ENCODE measurements at places on chromosomes 3 and 15.

DNA sequence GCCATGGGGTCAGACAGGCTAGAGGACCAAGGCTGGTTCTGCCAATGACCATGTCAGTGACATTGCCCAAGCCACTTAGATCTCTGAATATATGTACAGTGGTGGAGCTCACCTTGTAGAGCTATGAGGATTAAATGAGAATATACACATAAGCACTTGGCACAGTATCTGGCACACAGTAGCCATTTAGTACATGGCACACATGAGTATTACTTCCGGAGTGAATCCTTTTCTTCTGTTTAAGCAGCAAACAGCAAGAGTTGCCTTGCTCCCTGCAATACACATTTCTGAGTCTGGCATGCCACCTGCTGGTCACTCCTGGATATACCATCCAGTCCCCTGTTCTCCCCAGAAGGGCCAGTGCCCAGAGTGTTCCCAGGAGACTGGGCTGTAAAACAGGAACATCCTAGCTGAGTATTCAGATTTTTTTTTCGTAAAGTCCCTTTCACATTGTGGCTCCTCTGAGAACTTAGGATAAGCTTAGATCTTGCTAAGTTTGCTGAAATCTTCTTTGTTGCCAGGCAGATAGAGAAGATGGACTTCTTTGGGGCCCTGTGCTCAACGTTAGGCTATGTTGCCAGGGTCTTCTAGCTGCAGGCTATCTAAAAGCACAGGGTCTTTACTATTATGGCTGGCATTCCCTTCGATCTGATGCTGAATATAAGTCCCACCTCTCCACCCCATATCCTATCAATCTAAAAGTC is 203.4 kb downstream of the ADAMTS9 start:
- peak; percentile 69 for DNase-seq

- DNase-seq = no peak
Measured at GRCh38 chr15:71151081-71151480, 35.8 kb downstream of the THSD4 start.

GRCh38 chr3:50539356-50540286 is 27.9 kb downstream of the C3orf18 start:
- no peak for DNase-seq

DNA sequence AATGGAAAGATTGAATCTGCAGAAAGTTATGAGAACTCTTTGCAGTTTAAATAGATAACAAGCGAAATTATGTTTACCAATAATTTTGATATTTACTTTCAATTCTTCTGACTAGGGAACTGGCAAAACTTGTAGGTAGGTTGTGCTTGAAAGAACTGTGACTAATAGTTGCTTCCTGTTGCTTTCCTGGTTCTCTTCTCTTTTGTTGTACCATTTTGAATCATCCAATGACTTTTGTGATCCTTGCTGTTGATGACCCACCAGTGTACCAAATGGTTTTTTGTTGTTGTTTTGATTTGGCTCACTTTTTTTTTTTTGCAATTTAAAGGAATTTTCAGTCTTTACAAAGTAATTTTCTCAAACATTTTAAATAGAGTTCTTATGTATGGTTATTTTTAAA is 64.9 kb upstream of the DCBLD2 start:
- no peak for DNase-seq

DNA sequence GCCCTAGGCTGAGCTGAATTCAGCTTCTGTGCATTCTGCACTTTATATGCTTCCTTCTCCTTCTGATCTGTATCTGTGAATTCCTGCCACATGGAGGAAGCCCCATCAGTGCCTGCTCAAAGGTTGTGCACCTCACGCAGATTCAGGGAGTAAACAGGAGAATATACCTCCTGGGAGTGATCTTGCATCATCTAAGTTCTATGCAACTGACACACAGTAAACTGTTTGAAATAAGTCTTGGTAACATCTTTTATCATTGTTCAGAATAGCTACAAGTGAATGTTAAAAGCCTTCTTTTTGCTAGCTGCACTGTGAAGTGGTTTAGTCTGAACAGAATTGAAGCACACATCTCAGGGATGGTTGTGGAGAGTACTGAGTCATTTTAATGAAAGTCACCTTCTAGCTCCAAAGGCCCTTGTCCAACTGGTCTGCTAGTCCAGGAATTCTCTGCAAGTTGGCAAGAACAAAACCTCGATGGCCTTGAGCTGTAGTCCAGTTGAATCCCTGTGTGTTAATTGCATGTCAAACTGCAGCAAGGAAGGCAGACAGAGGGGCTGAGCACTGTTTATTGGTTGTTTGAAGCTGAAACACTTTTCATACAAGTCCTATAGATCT is 215.0 kb downstream of the WNT5A start:
- DNase-seq = no peak

- DNase-seq = no peak
Measured at GRCh38 chr3:138464491-138464860, 30.1 kb downstream of the ESYT3 start.

GRCh38 chr15:38354315-38354929 is 99.5 kb upstream of the FAM98B start:
- peak; percentile 37 for DNase-seq

DNA sequence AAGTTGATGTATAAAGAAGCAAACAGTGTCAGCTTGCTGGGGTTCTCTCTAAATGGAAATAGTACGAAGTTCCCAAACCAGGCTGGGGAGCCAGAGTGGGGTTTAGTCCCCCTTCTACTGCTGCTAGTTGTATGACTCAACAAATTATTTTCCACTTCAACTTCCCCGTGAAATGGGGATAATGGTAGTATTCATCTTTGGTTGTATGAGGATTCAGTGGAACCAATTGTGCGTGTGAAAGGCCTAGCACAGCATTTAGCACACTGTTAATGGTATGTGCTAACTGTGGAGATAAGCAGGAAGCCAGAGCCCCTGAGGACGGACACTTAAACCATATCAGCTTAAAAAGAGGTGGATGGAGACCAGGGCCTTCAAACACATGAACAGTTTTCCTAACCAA is 4.2 kb downstream of the SORD start:
- DNase-seq = no peak

DNA sequence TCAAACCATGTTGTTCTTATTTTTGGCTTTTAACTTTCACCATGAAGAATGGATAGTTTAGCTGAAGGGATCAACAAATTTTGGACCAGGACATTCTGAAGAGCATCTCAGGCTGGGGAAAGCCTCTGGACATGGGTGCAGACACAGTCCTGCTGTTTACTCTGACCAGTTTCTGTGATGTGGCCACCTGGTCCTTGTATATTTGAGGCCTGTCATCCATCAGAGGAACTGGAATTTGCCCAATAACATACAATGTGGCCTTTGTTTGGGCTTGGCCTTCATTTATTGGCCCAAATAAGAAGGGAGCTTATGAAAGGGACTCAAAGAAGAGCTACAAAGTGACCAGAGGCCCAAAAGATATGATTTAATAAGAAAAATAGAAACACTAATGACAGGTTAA is 127.9 kb downstream of the MYRIP start:
- DNase-seq = no peak

- no peak for DNase-seq
Measured at GRCh38 chr3:173744895-173745294, 347.4 kb downstream of the NLGN1 start.

DNA sequence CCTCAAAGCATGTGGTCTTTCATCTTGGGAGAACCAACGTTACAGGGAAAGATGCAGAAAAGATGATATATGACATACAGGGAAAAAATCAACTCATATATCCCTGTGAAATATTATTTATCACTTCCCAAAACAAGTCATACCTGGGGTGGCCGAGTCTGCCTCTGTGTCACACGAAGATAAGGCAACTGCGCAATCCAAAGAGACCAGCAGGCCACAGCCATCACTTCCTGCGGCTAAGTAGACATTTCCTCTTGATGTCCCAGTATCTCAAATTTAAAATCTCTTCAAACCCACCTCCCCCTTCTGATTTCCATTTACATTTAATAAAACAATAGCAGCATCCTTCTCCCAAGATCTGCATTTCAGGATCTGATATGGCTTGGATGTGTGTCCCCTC is 71.5 kb downstream of the IGF2BP2 start:
- DNase-seq = no peak
